ENCODE measurements at places on chromosomes 5 and 9.

- H3K36me3 ChIP-seq, result no peaks in the 10 kb centered on the region
- H3K4me3 ChIP-seq, result no peak overlapping the region
- no peak overlapping the region for H3K27ac ChIP-seq
- H3K27me3 ChIP-seq, result no peaks in the 10 kb centered on the region
- no peaks in the 10 kb centered on the region for H3K4me1 ChIP-seq
Observed at GRCh38 chr9:125839317-125839716, 92.1 kb downstream of the PBX3 start.

DNA sequence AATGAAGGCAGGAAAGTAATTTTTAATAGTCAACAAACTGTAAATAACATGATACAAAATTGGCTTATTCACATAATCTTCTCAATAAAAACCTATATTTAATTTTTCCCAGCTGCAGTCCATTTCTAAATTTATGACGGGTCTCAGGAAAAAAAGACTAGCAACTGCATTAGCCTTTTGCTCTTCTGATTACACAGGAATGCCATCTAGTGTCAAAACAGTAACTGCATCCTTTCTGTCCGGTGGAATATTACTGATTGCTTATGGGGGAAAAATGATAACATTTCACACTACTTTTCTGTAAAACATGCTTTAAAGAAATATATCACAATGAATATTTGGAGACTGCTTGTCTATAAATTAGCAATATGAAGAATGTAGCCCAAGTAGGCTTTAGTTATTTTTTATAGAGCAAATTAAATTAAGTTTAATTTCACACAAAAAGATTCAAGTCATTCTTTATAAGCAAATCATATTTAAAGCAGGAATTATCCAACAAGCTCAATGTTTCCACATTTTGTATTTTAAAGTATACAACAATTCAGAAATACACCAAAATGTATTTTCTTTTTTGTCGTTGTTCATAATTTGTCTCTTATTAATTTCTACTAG, 534.7 kb downstream of the CDH10 start:
- DNase-seq, result no peak
- H3K36me3 ChIP-seq, result no peaks in the 10 kb centered on the region
- no peaks in the 10 kb centered on the region for H3K27me3 ChIP-seq
- no peak overlapping the region for H3K27ac ChIP-seq

- no peaks in the 10 kb centered on the region for H3K36me3 ChIP-seq
- no peak overlapping the region for H3K4me3 ChIP-seq
- no peaks in the 10 kb centered on the region for H3K4me1 ChIP-seq
- no peak for DNase-seq
- peaks cover 2% of the 10 kb centered on the region for H3K27me3 ChIP-seq
Observed at GRCh38 chr9:128136816-128137793, 9.6 kb upstream of the PTGES2 start.

GRCh38 chr9:2191609-2191972, 176.4 kb downstream of the SMARCA2 start:
- H3K27ac ChIP-seq, result no peak overlapping the region
- no peak for DNase-seq
- peaks cover 59% of the 10 kb centered on the region for H3K36me3 ChIP-seq
- H3K27me3 ChIP-seq, result no peaks in the 10 kb centered on the region
- H3K4me3 ChIP-seq, result no peak overlapping the region
- peaks cover 5% of the 10 kb centered on the region for H3K4me1 ChIP-seq

Data from immature natural killer cell (primary cell).